ENCODE measurements at places on chromosomes 16 and 17. TPM values are rescaled to one million over a fixed set of nuclear protein-coding genes. Genes with fewer than 3 reads are reported as not detected.

Gene MYH2
- polyA plus RNA-seq: 0.05 TPM

Gene CCL23
- 0.46 TPM for polyA plus RNA-seq

Gene SIRT7
- polyA plus RNA-seq: 33.8 TPM

Gene LONP2
- 31.4 TPM for polyA plus RNA-seq

Gene KRT15
- 1.1 TPM for polyA plus RNA-seq

Gene TBC1D26
- 0.38 TPM for polyA plus RNA-seq

Gene PPL
- 15.7 TPM for polyA plus RNA-seq

Gene CIITA
- polyA plus RNA-seq: 6.5 TPM

Gene NOD2
- polyA plus RNA-seq: 0.19 TPM

Gene GNG13
- not detected for polyA plus RNA-seq

Gene NGFR
- 2.7 TPM for polyA plus RNA-seq

Gene P3H4
- 16.6 TPM for polyA plus RNA-seq

Gene VWA3A
- polyA plus RNA-seq: 0.11 TPM

Gene DLX4
- 0.30 TPM for polyA plus RNA-seq

Gene NR1D1
- 17.5 TPM for polyA plus RNA-seq

Gene MYO15A
- polyA plus RNA-seq: 1.3 TPM

Gene MT1A
- polyA plus RNA-seq: 66.7 TPM

Gene FBXW10
- 0.11 TPM for polyA plus RNA-seq

Gene KRTAP4-1
- polyA plus RNA-seq: not detected

Gene TP53TG3C
- polyA plus RNA-seq: not detected

Gene KRT12
- polyA plus RNA-seq: not detected

Gene NLRC3
- polyA plus RNA-seq: 0.34 TPM

Gene CBX8
- 5.2 TPM for polyA plus RNA-seq

Gene C16orf92
- not detected for polyA plus RNA-seq

Gene CD7
- 1.0 TPM for polyA plus RNA-seq

Gene EFCAB3
- not detected for polyA plus RNA-seq

Gene CRHR1
- not detected for polyA plus RNA-seq

Gene HIGD1B
- polyA plus RNA-seq: 14.6 TPM

Gene KIF1C
- polyA plus RNA-seq: 41.6 TPM

Gene SCARF1
- 8.1 TPM for polyA plus RNA-seq

Gene ATP6V0C
- polyA plus RNA-seq: 124 TPM

Gene ANKRD40CL
- polyA plus RNA-seq: not detected

Gene CD300H
- not detected for polyA plus RNA-seq

Gene PIGW
- polyA plus RNA-seq: 2.4 TPM

Gene WNT9B
- not detected for polyA plus RNA-seq

Gene TBX6
- 2.3 TPM for polyA plus RNA-seq
